ENCODE measurements at places on chromosomes 3 and 15.

DNA sequence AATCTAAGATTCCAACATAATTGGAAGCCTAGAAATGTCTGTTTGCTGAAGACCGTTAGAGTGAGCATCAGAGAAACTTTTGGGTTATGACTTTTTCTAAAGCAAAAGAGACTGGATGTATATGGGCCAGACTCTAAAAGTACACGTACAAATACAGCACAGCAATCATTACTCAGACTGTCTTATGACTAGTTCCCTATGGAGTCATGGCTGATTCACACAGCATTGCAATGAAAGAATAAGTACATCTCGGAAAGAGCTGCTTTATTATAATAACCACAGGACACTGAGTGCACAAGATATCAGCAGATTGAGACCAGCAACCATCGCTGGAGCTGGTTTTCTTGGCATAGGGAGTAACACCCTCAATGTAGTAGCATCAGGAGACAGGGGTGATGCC, 618.6 kb downstream of the NLGN1 start:
- DNase-seq, result no peak

- no peak for DNase-seq
These were observed 74.2 kb downstream of the ATG7 start for GRCh38 chr3:11346416-11346815.

DNA sequence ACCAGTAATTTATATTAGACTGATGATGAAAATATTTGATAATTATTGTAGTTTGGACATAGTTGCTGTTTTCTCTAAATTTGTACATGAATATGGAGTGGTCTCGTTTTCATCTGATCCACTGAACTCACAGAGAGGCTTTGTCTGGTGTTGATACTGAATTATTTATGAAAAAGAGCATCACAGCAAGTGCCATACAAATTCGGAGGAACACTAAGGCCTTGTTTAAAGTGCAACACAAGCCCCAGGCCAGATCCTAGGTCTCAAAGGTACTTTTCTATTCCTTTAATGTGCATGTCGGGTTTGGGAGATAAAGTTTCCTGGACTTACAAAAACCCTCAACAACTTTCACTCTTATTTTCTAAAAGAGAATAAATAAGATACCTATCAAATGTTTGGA, 796.8 kb upstream of the EPHA6 start:
- no peak for DNase-seq

DNA sequence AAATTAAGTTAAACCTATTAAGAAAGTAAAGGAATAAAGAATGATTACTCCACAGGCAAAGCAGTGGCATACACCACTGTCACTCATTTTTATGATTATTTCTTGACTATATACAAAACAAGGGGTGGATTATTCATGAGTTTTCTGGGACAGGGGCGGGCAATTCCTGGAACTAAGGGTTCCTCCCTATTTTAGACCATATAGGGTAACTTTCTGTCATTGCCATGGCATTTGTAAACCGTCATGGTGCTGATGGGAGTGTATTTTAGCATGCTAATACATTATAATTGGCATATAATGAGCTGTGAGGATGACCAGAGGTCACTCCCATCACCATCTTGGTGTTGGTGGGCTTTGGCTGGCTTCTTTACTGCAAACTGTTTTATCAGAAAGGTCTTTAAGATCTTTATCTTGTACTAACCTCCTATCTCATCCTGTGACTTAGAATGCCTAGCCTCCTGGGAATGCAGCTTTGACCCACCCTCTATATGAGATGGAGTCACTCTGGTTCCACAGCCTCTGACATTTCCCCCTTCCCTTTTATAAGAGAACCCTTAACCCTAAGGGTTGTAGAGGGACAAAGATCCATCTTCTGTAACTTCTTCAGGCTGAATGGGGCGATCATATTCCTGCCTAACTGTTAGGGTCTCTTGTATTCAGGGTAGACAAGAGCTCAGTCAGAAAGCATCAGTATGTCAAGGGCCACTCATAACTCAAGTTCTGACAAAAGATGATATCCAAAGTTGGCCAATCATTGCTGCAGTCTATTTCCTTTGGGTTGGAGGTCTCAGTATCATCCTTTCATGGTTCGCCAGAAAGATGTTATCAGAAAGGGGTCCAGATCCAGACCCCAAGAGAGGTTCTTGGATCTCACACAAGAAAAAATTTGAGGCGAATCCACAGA, 79.5 kb upstream of the LIPC start:
- DNase-seq, result no peak

- no peak for DNase-seq
These were observed 163.6 kb upstream of the SETMAR start for GRCh38 chr3:4139462-4140140.
